CD4-positive, alpha-beta memory T cell (primary cell): ENCODE measurements at places on chromosomes 2 and 18.
A peak's percentile ranks its signal among the peaks of the same experiment; 100 is the strongest.

GRCh38 chr2:152548996-152549395, 168.3 kb downstream of the PRPF40A start:
- DNase-seq: no peak

GRCh38 chr2:128733450-128733849, 414.8 kb upstream of the HS6ST1 start:
- DNase-seq: no peak

GRCh38 chr2:144445196-144445595, 74.7 kb downstream of the ZEB2 start:
- no peak for DNase-seq

DNA sequence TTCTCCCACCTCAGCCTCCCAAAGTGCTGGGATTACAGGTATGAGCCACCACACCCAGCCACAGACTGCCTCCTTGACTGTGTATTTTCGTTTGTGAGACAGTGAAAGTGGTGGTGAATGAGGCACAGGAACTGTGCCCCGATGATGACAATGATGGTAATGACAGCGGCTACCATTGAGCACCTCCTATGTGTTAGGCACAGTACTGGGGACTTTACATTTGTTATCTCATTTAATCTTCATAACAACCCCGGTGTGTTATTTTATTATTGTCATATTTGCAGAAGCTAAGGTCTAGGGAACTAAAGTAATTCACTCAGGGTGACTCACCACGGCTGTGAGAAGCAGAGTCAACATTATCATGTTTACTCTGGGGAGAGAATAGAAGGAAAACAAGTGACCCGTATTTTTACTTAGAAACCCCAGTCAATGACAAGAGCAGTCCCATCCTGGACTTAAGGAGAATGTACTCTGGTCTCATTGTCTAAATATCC, 77.6 kb upstream of the ALPP start:
- DNase-seq: no peak

- DNase-seq: no peak
These were observed 19.1 kb downstream of the SULT1C4 start for GRCh38 chr2:108396845-108397244.

DNA sequence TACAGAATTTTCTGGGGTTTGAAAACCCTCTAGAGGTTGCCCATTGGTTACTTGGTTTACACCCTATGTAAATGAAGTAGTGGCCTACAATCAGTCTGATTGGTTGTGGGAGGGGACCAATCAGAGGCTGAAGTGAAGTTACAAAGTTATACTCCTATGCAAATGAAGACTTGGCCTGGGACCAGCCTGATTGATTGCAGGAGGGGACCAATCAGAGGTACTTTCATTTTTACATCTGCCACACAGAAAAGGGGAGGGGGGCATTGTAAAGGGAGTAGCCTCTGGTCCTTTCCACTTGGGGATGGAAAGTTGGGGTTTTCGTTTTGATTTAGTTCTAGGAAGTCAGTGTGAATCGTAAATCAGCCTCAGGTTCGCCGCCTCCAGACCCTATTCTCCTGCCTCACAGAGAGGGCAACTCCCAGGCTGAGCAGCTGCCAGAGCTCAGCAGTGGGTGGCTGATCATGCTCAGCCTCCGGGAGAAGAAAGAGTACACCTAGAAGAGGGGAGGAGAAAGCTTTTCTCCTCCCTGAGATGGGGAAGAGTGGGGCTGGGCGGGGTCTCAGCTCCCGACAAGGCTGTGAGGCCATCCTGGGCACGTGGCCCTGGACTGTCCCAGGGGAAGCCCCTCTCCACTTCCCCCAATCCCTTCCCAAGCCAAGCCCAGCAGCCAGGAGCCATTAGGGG, 372.5 kb downstream of the GALR1 start:
- DNase-seq: peak; percentile 41

- DNase-seq: no peak
These were observed 415.8 kb upstream of the ZEB2 start for GRCh38 chr2:144935736-144936135.

- DNase-seq: no peak
These were observed 9.5 kb downstream of the RALB start for GRCh38 chr2:120262150-120262549.

DNA sequence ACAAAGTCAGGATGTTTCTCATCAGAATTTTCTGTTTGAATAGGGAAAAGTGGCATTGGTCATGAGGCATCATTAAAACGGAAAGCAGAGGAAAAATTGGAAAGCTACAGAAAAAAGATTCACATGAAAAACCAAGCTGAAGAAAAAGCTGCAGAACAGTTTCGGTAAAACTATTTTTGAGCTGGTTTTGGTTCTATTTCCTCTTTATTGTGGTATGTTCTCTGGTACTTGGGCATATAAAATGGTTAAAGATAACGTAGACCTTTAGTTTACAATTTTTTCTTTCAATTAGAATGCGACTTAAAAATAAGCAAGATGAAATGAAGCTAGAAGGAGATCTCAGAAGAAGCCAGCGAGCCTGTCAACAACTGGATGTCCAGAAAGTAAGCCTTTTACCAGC, 7.6 kb downstream of the GPATCH11 start:
- DNase-seq: no peak

GRCh38 chr2:176152350-176153181, 1.2 kb downstream of the HOXD4 start:
- DNase-seq: no peak

DNA sequence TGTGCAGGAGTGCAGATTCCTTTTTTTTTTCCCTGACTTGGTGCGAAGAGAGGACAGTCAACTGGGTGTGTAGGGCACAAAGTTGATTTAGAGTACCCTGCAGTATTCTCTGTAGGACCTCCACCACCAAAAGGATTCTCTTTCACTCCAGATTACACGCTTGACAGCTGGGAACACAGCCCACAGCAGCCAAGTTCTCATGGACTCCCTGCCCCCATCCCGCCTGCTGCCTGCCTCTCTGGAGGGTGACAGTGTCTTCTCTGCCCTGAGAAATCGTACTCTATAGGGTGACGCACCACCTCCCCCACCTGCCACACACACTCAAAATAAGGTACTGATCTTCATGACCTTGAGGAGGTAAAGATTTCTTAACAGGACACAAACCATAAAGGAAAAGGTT, 26.6 kb upstream of the IHH start:
- DNase-seq: no peak
